AG20443 (cell line): ENCODE measurements at places on chromosomes 7 and 10.
A peak's percentile ranks its signal among the peaks of the same experiment; 100 is the strongest.

DNA sequence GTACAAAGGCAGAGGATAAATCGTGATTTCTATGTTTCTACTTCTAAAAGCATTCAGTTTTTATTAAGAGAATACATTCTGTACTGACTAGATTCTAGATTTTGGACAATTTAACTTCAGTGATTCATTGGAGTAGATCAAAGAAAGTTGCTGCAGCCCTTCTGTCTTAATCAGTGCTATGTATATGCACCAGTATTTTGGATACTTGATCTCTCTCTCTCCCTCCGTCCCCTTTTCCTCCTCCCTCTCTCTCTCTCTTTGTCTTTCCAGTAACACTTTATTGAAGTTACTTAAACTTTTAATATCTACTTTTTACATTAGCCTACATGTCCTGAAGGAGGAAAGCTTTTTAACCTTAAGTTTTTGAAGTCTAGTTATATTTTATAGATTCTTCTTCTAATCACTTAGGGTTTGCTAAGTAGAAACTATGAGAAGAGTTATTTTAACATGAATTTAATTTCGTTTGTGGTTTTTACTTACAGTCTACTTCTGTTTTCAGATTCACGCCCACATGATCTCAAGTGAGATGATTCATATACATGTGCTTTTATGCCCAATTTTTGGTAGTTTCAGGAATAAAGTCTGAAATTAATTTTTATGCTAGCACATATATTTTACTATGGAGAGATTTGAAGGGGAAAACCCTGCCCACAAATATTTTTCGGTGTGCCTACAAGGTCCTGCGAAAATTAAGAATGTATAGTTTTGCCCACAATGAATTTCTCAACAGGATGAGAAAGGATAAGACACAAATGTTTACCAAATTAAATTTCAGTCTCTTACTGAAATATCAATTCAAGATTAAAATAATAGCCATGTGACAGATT, 9.1 kb downstream of the MDFIC start:
- peak; percentile 13 for DNase-seq

- no peak for DNase-seq
These were observed 5.8 kb downstream of the CALHM3 start for GRCh38 chr10:103473261-103473671.

DNA sequence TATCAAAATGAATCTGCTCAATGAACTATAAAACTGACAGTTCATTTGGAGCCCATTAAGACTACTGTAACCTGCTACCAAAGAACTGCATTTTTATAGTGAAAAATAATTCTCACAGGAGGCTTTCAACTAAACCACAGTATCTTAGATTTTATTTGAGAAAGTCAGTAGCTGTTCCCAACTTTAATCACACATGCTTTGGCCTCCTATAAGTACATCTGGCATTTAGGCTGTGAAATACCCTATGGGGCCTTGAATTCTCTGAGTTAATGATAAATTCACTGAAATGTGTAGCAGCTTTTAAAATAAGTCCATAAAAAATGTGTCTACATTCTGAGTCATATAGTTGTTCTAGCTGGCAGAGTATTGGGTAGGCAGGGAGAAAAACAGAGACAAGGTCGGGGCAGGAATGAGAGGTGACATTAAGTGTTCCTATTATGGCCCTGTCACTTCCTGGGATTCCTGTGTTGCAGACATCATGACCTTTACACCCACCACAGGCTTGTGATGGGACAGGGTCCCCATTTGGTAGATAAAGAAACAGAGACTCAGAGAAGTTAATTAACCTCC, 588.8 kb downstream of the REEP3 start:
- no peak for DNase-seq

DNA sequence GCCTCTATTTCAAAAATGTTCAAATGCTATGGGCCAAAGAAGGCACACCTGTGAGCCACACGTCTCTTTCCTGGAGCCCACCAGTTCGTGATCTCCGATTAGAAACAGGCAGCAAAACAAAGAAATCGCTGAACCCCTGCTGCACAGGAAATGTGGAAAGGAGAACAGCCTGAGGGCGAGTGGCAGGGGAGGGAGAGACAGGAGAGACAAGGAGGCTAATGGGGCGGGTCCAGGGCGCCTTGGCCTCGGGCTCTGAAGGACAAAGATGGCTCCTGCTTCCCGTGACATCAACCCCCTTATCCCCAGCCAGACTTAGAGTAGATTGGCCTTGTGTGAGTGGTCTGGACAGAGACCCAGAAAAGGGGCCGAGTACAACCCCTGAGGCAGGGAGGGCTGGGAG, 62.4 kb upstream of the DOCK1 start:
- no peak for DNase-seq

DNA sequence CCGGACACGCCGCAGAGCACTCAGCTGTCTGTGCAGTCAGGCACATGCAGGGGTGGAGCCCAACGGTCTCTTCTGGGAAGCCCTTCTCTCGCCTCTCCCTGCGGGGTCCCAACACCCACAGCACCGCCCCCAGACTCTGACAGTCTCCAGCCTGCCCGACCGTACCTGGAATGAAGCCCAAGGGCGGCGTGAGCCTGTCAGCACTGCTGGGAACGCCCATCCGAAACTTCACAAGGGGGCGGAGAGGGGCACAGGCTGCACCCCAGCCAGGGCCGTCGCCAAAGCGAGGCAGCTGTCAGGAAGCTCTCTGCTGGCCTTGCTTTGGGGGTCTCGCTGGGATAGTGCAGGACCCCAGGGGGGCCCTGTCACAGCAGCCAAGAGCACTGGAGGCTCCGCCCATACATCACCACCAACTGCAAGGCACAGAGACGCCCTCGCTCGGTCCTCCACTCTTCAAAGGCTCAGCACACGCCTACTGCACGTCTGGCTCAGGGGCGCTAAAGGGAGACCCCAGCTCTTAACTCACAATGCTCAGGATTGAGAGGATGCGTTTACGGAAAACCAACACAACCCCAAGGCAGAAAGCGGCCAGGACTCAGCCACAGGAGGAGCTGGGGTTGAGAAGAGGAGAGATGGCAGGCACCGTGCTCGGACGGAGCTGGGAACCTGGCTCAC, 30.9 kb downstream of the MAD1L1 start:
- DNase-seq = no peak

DNA sequence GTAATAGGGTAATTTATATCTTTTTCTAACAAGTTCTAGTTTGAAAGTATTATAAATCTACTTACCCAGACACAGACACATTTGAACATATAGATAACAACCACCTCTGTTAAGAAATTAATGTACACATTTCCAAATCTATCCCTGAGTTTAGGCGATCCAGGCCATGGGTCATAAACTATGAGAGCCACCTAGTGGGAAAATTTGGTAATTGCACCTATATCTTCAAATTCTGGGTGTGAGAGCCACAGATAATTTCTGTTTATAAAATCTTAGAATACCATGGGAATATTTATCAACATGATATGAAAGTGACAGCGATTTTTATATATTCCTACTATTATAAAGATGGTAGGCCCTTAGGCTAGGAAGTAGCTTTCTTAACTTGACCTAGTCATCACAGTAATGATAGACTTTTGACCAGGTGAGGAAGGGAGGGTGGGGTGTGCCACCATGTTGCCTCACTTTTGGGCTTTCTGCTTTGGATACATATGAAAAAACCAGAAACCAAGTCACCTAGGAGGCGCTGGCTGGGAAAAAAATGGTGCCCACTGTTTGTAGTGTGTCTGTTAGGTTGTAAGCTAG, 8.0 kb upstream of the EPHA1 start:
- peak; percentile 62 for DNase-seq

- no peak for DNase-seq
These were observed 4.2 kb downstream of the MNX1 start for GRCh38 chr7:157006205-157006747.

DNA sequence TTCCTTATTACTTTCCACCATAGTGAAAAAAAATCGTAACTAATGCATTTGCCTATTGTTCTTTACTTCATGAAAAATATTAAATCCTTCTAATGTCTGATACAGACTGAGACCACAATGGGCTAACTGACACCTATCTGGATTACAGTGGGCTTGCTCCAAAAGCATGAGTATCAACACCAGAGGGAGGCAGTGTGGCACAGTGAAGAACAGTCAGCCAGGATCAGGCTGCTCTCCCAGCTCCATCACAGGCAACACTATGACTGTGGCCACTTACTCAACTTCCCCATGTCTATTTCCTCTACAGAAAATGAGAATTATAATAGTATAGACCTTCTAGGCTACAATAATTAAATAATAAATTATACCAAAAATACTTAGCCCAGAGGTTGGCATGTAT, 97.2 kb downstream of the SLC25A13 start:
- DNase-seq = no peak

GRCh38 chr7:20146451-20146850, 70.7 kb downstream of the MACC1 start:
- no peak for DNase-seq

DNA sequence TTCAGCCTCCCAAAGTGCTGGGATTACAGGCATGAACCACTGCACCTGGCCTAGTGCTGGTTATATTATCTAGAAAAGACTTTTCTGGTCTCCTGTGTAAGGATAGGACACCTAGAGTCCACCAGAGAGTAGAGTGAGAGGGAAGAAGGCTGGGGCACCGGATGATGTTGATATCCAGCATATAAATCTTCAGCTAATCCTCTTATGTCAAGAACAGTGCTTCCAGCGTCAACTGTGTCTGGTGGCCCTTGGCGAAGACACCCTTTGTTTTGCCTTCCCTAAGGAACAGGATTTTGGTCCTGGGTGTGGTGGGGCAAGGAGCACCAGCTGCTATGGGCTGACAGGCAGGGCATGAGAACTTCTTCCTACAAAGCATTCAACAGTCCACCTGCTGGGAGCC, 16.3 kb upstream of the INMT start:
- no peak for DNase-seq

GRCh38 chr7:139895141-139895829, 66.2 kb downstream of the TBXAS1 start:
- no peak for DNase-seq

GRCh38 chr7:100089458-100090196, 858 bp downstream of the COPS6 start:
- DNase-seq = no peak
